Left colon (tissue), 2 donors: ENCODE measurements at places on chromosomes 7 and 10. TPM values are rescaled to one million over a fixed set of nuclear protein-coding genes. Genes with fewer than 3 reads are reported as not detected.

The MOGAT3 gene
- total RNA-seq, result 62.4 TPM

The COBL gene
- total RNA-seq, result 75.7 TPM

The FASTK gene
- total RNA-seq, result 108 TPM

The ATOH7 gene
- total RNA-seq, result 0.22 TPM

The MOSPD3 gene
- total RNA-seq, result 18.6 TPM

DNA sequence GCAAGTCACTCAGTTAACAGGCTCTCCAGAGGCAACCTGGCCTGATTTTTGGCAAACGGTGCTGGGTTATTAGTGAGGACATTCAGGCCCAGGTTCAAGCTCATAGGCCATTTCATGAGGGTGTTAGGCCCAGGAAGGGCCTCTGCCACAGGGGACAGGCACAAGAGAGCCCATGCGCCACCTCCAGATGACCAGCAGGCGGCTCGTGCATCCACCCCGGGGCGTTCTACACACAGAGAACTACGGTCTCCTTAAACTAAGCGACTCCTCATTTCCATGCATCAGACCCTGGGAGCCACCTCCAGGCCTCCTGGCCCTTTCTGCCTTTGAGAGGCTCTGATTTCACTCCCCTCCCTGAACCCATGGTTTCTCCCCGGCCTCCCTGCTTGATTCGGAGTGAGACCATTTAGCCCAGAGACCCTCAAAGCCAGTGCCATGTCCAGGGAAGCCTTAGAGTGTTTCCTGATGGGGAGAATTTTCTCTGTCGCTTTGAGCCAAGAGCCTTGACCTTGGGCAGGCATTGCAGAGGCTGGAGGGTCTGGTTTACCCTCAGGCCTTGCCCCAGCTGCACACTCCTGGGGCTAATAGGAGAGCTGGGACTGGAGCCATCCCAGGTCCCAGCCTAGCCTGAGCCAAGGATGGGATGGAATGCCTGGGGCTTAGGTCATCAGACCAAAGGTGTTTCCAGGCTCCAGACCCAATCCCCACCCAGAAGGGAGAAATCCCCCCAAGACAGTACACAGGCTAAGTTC lies 188.0 kb downstream of the GRID1 start:
- peak; percentile 18 for DNase-seq

GRCh38 chr7:9149499-9150082 lies 716.2 kb downstream of the NXPH1 start:
- DNase-seq, result no peak

- peak; percentile 94 for DNase-seq
Measured at GRCh38 chr7:63925626-63926460, 72.8 kb upstream of the ZNF722 start.

DNA sequence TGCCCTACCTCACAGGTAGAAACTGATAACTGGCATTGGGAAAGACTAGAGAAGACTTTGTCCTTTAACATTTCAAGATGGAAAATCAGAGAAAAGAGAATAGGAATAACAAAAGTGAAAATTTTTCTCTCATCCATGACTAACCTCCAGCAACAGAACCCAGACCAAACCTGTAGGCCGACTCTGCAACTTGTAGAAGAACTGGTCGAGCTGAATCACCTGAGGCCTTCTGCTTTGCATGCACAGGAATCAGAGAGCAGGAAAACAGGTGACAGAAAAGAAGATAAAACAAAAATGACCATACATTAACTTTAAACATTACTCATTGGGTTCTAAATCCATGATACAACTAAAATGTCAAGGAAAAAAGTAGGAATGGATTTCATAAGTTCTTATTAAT lies 137.1 kb downstream of the SLC25A13 start:
- DNase-seq, result no peak

GRCh38 chr10:67075491-67075971 lies 149.7 kb downstream of the LRRTM3 start:
- DNase-seq, result no peak

GRCh38 chr7:45890902-45891461 lies 2.7 kb downstream of the IGFBP1 start:
- no peak for DNase-seq

GRCh38 chr7:148442141-148442655 lies 148.4 kb upstream of the C7orf33 start:
- DNase-seq, result no peak

- no peak for DNase-seq
Measured at GRCh38 chr7:1586126-1586826, 16.4 kb upstream of the PSMG3 start.
